Activated CD4-positive, alpha-beta T cell treated with anti-CD3 and anti-CD28 coated beads, Interleukin-2, amount 10 ng/mL, durations not matched to agents 7 days and 5 days (primary cell): ENCODE measurements at places on chromosomes 7 and 10.
A peak's percentile ranks its signal among the peaks of the same experiment; 100 is the strongest.

DNA sequence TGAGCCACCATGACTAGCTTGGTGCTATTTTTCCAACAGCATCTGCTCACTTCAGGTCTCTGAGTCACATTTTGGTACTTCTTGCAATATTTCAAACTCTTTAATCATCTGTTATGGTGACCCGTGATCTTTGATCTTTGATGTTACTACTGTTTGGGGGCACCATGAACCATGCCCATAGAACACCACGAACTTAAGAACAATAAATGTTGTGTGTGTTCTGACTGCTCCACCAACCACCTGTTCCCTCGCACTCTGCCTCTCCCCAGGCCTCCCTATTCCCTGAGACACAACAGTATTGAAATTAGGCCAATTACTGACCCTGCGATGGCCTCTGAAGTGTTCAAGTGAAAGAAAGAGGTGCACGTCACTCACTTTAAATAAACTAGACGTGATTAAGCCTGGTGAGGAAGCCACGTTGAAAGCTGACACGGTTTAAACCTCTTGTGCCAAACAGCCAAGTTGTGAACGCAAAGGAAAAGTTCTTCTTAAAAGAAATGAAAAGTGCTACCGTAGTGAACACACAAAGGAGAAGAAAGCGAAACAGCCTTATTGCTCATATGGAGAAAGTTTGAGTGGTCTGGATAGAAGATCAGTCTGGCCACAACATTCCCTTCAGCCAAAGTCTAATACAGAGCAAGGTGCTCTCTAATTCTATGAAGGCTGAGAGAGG, 27.2 kb upstream of the ATP6V0A4 start:
- DNase-seq: no peak

DNA sequence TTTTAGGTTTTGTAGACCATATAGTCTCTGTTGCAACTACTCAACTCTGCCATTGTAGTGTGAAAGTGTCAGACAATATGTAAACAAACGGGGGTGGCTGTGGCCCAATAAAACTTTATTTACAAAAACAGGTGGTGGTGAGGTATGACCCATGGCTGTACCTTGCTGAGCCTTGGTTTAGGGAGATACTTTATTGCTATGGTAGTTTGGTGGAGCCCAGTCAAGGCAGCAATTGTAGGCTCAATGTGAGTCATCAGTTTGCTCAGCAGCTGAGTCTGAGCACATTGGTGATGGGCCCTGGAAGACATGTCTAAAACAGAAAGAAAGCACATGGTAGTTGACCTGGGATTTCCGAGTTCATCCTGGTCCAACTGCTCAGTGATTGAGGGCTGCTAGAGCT, 242.5 kb downstream of the REEP3 start:
- DNase-seq: no peak

DNA sequence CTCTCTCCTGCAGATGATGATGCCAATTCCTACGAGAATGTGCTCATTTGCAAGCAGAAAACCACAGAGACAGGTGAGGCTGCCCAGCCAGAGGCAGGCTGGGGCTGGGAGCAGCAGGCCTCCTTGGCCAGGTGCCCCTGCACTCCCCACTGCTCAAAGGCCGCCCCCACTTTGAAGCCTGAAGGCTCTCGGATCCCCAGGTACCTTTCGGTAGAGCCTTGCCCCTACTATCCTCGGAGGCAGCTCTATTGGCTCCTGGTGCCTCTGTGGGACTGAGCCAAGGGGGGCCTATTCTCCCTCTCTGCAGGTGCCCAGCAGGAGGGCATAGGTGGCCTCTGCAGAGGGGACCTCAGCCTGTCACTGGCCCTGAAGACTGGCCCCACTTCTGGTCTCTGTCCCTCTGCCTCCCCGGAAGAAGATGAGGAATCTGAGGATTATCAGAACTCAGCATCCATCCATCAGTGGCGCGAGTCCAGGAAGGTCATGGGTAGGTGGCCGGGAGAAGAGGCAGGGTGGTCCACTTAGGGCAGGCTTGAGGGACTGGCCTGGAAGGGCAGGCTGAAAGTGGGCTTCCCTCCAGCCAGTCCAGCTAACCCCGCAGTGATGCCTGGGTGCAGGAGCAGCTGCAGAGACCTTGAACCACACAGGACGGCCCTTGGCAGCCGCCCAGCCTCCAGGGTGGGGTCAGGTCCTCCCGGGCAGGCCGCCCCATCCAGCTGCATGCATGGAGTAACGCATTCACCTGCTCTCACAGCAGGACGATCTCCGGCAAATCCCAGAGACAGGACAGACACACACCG, 14.1 kb downstream of the LAT2 start:
- no peak for DNase-seq

DNA sequence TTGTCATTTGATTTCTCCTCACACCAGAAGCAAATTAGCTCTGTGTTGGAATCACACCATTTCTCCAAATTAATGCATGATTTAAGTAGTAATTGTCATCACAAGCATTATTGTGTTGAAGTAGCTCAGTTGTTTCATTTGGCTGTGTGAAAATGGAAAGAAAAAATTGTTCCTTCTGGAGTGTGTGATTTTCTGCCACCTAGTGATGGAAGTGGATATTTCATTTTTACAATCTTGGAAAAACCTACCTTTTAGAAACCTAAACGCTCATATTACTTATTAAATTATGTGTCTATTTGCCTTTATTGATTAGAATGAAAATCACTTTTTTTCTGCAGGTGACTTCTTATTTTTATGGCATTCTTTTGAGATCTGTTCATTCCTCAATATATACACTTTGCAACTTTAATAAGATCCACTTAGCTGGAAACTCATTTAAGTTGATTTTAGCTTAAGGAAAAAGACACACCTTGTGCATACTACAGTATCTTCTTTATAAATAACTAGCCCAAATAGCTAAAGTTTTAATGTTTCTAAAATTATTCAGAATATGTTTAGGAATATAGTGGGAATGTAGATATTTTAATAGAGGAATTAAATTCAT, 50.0 kb downstream of the SRI start:
- DNase-seq: no peak

GRCh38 chr7:25098096-25099046, 26.7 kb downstream of the CYCS start:
- DNase-seq: peak; percentile 72

- DNase-seq: no peak
Observed at GRCh38 chr10:20415684-20416083, 481.4 kb downstream of the NEBL start.

GRCh38 chr10:30828680-30829079, 199.1 kb upstream of the LYZL2 start:
- no peak for DNase-seq

GRCh38 chr7:106464651-106465050, 179.9 kb upstream of the NAMPT start:
- no peak for DNase-seq

DNA sequence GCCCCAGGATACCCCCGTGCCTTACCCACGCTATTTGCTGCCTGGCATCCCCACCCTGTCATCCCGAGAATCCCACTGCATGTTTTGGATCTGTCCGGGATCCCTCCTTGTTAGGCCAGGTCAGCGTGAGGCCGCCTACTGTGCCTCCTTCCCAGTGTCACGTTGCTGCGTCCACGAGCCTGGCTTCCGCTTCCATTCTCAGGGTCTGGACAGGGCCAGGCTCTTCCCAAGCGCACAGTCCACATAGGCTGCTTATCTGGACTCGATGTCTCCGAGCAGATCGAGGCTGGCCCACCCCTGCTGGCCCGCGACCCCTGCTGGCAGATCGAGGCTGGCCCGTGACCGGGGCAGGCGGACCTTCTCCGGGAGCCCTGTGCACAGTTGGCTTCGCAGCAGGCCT, 27.1 kb downstream of the FOXK1 start:
- no peak for DNase-seq

DNA sequence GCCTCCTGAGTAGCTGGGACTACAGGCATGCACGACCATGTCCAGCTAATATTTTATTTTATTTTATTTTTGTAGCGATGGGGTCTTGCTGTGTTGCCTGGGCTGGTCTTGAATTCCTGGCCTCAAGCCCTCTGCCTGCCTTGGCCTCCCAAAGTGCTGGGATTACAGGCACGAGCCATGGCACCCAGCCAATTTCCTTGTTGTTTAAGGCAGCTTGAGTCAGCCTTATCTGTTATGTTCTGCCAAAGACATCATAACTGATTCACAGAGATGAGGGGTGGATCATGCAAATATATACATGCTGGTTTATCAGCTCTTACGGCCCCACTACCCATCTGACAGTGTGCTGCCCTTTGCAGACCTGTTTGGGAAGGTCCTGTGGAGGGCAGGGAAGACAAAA, 826.7 kb downstream of the TYW1 start:
- DNase-seq: no peak

GRCh38 chr10:109062371-109062770, 860.9 kb downstream of the XPNPEP1 start:
- DNase-seq: no peak

DNA sequence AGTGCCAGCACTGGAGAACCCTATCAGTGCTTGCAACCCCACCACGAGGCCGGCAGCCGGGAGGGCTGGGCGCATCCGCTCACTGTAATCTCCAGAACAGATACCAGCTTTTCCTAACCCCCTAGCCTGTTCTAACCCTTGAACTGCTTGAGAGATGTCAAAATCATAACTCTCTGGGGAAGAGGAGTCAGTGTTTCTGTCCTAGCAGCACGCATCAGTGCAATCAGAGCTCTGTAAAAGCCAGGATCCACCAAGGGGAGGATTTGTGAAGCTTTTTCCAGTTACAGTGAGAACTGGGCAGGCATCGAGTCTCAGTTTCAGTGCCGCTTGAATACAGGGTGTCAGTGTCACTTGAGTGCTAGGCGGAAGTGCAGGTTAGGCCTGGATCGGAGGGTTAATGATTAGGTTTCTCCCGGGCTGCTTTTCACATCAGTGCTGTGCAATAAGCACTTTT, 104.5 kb upstream of the INSYN2A start:
- DNase-seq: no peak
